ENCODE measurements at places on chromosomes 1 and 21.

DNA sequence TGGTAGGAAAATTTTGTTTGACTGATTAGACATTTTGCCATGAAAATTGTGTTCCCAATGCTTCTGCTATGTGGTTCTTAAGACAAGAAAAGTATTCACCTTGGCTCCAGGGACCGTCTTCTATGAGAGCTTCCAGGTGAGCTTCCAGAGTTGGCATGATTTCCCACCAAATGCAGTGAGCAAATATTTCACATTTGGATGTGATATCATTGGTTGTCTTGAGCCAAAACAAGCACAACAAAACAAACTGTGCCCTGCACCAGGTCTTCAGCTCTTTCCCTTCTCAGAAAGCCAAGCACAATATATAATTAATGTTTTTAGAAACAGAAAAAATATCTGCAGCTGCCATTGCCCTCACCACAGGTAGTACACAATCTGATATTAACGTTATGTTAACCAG is 1009.0 kb downstream of the PLA2G4A start:
- DNase-seq, result no peak

- DNase-seq, result no peak
Measured at GRCh38 chr1:193479187-193479586, 292.8 kb upstream of the B3GALT2 start.

- no peak for DNase-seq
Measured at GRCh38 chr1:151864411-151864810, 10.9 kb upstream of the THEM5 start.

GRCh38 chr1:212667223-212668139 is 32.2 kb downstream of the BATF3 start:
- DNase-seq, result peak; percentile 7

DNA sequence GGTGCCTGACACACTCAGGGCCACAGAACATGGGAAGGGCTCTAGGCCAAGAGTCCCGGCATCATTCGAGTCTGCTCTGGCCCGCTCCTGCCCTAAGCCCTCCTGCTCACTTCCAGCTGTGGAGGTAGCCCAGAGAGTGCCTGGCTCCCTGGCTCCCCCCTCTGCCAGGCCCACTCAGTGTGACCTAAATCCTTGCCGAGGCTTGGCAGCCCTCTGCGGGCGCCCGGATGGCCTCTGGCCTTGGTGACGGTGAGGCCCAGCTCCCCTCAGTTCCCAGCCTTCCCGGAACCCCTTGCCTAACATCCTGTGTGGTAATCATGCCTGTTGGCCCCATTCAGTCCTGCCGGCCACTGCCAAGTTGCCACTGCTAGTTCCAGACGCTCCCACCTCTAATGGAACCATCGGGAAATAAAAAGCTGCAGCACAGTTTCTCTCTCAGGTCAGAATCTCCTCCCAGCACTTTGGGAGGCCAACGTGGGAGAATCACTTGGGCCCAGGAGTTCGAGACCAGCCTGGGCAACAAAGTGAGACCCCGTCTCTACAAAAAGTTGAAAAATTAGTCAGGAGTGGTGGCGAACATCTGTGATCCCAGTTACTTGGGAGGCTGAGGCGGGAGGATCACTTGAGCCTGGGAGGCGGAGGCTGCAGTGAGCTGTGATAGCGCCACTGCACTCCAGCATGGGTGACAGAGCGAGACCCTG is 1.2 kb upstream of the H6PD start:
- peak; percentile 20 for DNase-seq

DNA sequence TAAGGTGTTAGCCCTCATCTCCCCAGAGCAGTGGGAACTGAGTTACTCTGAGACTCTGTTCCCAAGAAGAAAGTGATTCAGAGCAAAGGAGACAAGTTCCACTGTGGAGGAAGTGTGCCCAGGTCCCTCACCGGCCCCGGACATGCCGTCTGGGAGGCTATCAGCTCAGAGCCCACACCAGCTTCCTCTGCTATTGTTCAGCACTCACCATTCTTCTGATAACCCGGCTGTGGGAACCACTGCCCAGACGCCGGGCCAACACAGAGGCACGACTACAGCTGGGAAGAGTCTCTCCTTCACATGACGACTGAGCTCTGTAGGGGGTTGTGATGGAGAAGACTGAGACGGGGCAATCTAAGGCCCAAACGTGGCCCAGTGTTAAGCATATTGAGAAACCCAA is 34.2 kb upstream of the GJA5 start:
- DNase-seq, result no peak

DNA sequence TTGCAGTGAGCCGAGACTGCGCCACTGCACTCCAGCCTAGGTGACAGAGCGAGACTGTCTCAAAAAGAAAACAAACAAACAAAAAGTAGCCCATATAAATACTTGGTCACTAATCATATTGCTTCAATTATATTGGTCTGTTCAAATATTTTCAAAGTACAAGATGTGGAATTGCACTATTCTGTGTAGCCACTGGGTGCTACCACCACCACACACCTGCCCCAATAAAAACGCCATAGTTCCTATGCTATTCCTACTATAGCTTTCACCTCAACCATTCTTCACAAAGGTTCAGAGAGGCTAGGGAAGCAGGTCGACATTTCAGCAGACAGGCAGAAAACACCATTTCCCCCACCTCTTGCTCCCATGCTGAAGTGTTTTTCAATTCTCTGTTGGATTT is 16.7 kb downstream of the NDC1 start:
- DNase-seq, result no peak

- no peak for DNase-seq
Measured at GRCh38 chr21:35648512-35648911, 411.8 kb downstream of the SETD4 start.

GRCh38 chr1:172646653-172647052 is 12.2 kb upstream of the FASLG start:
- DNase-seq, result no peak

- DNase-seq, result no peak
Measured at GRCh38 chr21:45938811-45939520, 42.6 kb upstream of the COL6A1 start.

DNA sequence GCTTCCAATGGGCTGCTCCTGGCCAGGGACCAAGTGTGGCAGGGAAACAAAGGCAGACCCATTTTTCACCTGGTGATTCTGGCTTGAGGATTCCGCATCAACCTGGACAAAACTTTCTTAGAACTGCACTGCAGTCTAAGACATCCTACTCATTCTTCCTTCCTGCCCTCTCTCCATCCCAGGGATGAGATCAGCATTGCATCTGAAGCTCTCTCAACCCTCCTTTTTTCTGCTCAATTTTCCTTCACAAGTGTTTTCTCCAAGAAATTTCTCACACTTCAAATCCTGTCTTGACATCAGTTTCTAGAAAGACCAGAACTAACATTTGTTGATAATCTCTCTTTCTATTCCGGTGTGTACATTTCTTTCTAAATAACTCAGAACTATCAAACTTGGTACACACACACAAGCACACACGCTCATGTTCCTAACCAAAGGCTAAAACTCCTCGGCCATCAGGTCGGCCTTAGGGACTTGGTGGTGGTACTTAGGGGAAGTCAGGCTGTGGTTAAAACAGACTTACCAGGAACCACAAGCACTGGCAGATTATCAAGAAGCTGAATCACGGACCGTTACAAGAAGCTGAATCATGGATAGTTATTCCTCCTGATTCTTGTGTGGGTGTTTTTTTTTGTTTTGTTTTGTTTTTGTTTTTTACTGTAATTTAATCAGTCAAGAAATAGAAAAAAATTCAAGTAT is 21.0 kb upstream of the CXADR start:
- DNase-seq, result no peak
